ENCODE measurements at places on chromosomes 7 and 10.
A peak's percentile ranks its signal among the peaks of the same experiment; 100 is the strongest.

- no peak for DNase-seq
These were observed 62.9 kb downstream of the MGAM2 start for GRCh38 chr7:142174441-142174840.

- DNase-seq = no peak
These were observed 41.7 kb upstream of the OPALIN start for GRCh38 chr10:96400465-96400864.

GRCh38 chr10:69801434-69802315 is at the start of gene COL13A1:
TSS of gene COL13A1 (plus strand) at chr10:69801906. CDS start at chr10:69802424, 518 bp downstream.
- peak; percentile 22 for DNase-seq

GRCh38 chr7:159091041-159091440 is 53.6 kb downstream of the VIPR2 start:
- DNase-seq = no peak

DNA sequence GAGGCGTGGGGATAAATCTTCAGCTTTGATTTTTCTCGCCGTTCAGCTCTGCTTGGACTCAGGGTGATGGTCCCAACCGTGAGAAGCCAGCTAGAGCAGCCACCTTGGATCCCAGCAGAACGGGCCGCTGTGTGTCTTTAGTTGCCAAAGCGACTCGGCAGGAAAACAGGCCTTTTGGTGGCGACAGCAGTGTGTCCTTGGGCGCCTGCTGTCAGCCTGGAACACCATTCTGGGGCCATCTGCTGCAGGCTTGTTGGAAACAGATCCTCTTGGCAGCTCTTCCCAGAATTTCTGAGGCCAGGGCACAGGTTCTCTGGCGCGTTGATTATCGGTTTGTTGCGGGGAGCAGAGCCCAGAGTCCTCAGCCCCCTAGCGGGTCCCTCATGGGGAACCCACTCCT is 97.6 kb downstream of the CUX1 start:
- no peak for DNase-seq

DNA sequence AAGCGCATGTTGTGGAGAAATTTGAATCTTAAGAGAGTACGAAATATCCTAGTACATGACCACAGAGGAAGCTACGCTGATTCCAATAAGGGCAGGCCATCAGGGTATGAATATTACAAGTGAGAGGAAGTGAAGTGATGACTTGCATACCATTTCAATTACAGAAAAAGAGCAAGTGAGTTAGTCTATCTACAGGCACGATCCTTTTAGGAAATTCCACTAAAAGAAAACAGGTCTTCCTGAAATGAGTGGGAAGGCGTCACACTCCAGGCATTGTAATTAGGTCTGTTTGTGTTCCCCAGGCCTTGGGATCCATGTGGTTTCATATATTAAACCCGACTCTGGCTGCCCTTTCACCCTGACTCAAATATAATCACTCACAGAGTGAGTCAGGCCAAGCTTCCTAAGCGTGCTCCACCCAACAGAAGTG is 152.5 kb downstream of the SEMA3A start:
- no peak for DNase-seq

- DNase-seq = no peak
These were observed 28.0 kb upstream of the COBL start for GRCh38 chr7:51344406-51345138.

GRCh38 chr7:100397315-100398081 is 24.2 kb downstream of the PILRA start:
- DNase-seq = no peak

GRCh38 chr10:44177610-44178009 is 207.3 kb downstream of the CXCL12 start:
- no peak for DNase-seq

Data from inflammatory macrophage treated with lipopolysaccharide for 1 hour (primary cell).